ENCODE measurements at places on chromosomes 4 and X.

DNA sequence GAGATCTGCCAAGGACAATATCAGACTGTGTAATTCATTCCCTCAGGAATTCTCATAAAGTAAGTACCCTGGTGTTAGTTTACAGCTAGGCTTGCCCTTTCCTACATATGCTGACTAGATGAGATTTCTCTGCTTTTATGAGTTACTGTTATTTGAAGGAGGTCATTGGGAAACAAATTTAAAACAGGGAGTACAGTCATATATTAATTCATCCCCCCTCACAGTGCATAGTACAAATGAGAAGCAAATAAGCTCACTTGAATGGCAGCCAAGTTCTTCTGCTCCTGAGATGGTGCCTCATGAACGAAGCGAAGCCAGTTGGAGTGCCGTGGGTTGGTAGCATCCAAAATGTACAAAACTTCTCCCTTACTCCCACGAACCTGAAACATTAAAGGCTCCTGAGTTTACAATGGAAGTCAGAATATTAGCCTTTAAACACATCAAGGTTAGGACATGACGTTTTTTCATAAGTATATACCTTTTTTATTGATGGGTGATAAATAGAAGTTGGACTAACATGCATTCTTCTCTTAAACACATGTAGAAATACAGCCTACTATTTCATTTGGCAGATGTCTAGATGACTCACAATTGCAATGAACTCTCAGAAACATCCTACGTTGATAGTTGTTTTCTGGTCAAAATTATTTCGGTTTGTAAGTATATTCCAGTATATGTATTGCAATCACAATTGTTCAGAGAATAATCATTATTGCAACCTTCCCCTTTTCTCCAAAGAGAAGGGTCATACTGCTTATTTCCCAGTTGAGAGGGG, 69.2 kb downstream of the PRDM5 start:
- H3K36me3 ChIP-seq, result no peaks in the 10 kb centered on the region
- DNase-seq, result no peak
- H3K4me1 ChIP-seq, result no peaks in the 10 kb centered on the region
- no peak overlapping the region for H3K27ac ChIP-seq
- H3K27me3 ChIP-seq, result no peaks in the 10 kb centered on the region

GRCh38 chr4:138039010-138039409, 203.1 kb downstream of the SLC7A11 start:
- no peak for DNase-seq
- no peak overlapping the region for H3K4me3 ChIP-seq
- no peaks in the 10 kb centered on the region for H3K36me3 ChIP-seq
- H3K27ac ChIP-seq, result no peak overlapping the region
- H3K4me1 ChIP-seq, result peaks cover 20% of the 10 kb centered on the region

DNA sequence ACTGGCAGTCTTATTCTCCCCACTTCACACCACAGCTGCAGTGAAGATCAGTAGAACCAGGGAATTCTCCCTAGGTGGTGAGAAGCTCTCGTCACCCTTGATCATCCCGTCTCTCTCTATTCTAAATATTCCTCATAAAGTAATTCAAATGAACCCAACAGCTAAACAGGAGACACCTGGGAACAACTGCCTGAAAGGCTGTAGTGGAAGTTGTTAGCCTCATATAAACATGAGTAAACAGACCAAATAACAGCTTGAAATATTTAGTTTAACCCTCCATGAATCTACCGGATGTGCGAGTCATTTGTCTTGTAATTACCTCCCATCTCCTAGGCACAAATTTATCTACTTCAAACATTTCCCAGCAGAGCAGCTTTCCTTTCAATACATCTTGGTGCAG, 30.4 kb upstream of the APELA start:
- no peak overlapping the region for H3K27ac ChIP-seq
- no peaks in the 10 kb centered on the region for H3K4me1 ChIP-seq
- no peaks in the 10 kb centered on the region for H3K36me3 ChIP-seq
- DNase-seq, result no peak

GRCh38 chr4:5471691-5472090, 236.7 kb downstream of the EVC2 start:
- no peak for DNase-seq
- H3K27ac ChIP-seq, result no peak overlapping the region
- H3K4me3 ChIP-seq, result no peak overlapping the region
- H3K36me3 ChIP-seq, result no peaks in the 10 kb centered on the region

DNA sequence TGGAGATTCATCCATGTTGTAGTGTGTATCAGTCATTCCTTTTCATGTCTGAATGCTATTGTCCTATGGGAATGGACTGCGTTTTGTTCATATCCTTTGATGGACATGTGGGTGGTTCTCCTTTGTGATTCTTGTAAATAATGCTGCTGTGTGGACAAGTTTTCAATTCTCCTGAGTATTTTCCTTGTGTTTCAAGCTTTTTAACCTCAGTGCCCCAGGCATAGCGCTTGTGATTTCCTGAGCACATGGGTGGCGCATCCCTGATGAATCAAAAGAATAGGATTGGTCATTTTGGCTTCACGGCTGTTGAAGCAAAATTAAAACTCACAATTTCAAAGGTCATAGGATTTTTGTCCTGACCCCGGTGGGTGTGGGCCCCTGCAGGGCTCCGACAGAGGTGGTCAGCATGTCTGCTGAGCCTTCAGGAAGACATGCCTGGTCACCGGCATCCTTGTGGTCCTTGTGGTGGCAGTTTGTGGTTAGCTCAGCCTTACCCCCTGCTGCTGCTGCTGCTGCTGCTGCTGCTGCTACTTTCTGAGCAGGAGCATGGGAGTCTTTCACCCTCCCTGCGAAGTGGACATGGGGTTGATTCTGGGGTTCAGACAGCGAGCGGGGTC, 30.0 kb downstream of the SHROOM2 start:
- no peak for DNase-seq
- no peaks in the 10 kb centered on the region for H3K36me3 ChIP-seq
- H3K27ac ChIP-seq, result no peak overlapping the region
- no peaks in the 10 kb centered on the region for H3K27me3 ChIP-seq
- no peaks in the 10 kb centered on the region for H3K4me1 ChIP-seq

- peak within 1 kb of the TSS; percentile 30 for H3K4me3 ChIP-seq
- H3K36me3 ChIP-seq, result no peaks in the 10 kb centered on the region
- H3K27me3 ChIP-seq, result peaks cover 3% of the 10 kb centered on the region
- H3K27ac ChIP-seq, result no peak within 1 kb of the TSS
- no peak for DNase-seq
Observed at GRCh38 chr4:101790521-101791181, at the start of gene BANK1. Gene BANK1 (plus strand): TSS chr4:101790730. CDS start chr4:101790881, 151 bp downstream.

DNA sequence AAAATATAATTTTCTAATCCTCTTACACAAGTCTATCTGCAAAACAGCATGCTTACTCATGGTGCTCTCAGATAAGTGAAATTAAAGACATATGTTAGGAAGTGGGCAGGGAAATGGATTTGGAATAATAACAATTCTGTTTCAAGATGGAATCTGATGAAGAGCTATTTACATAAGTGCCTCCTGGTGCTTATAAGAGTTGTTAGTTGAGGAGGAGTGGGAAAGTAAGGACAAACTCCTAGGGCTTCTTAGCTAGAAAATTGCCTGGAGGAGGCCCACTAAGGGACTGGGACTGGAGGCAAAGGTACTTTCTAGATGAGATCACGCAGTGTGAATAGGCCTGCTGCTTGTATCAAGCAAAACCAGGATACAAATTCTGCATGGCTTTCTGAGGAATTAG, 939.8 kb downstream of the GLUD2 start:
- no peak overlapping the region for H3K4me3 ChIP-seq
- H3K27me3 ChIP-seq, result no peaks in the 10 kb centered on the region
- no peaks in the 10 kb centered on the region for H3K36me3 ChIP-seq
- no peaks in the 10 kb centered on the region for H3K4me1 ChIP-seq
- no peak overlapping the region for H3K27ac ChIP-seq
- no peak for DNase-seq

DNA sequence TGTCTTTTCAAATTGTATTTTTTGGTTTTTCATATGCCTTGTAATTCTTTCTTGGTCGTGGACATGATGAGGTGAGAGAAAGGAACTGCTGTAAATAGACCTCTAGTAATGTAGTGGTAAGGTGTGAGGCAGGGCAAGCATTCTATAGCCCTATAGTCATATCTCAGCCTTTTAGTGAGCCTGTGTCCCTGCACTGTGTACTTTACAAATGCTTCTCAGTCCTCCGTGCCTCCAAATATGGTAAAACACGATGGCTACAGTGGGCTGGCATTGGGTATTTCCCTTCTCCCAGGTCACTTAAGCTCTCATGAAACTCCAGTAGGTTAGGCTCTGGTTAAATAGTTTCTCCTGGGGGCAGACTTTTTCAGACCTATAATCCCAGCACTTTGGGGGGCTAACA, 57.9 kb upstream of the PLS3 start:
- H3K36me3 ChIP-seq, result no peaks in the 10 kb centered on the region
- no peak overlapping the region for H3K27ac ChIP-seq

- no peak overlapping the region for H3K4me3 ChIP-seq
- no peak overlapping the region for H3K27ac ChIP-seq
- no peaks in the 10 kb centered on the region for H3K27me3 ChIP-seq
- no peaks in the 10 kb centered on the region for H3K4me1 ChIP-seq
Observed at GRCh38 chrX:13702111-13702789, 13.3 kb downstream of the RAB9A start.

GRCh38 chr4:93659629-93660028, 168.9 kb upstream of the ATOH1 start:
- no peak for DNase-seq
- peaks cover 6% of the 10 kb centered on the region for H3K4me1 ChIP-seq
- no peaks in the 10 kb centered on the region for H3K27me3 ChIP-seq
- no peaks in the 10 kb centered on the region for H3K36me3 ChIP-seq
- no peak overlapping the region for H3K27ac ChIP-seq

GRCh38 chr4:138310498-138310897, 68.3 kb upstream of the SLC7A11 start:
- no peak for DNase-seq
- H3K27ac ChIP-seq, result peak overlapping the region; percentile 20

Measured in RWPE2 (cell line).